Uterus (tissue), 4 donors: ENCODE measurements at places on chromosomes 7 and 10. TPM values are rescaled to one million over a fixed set of nuclear protein-coding genes. Genes with fewer than 3 reads are reported as not detected.

GRCh38 chr10:37711617-37712488 lies 145.6 kb downstream of the ZNF248 start:
- no peak overlapping the region for H3K4me3 ChIP-seq
- H3K27me3 ChIP-seq, result no peaks in the 10 kb centered on the region
- no peak overlapping the region for H3K27ac ChIP-seq
- H3K4me1 ChIP-seq, result no peaks in the 10 kb centered on the region
- no peak for DNase-seq
- H3K36me3 ChIP-seq, result no peaks in the 10 kb centered on the region

GRCh38 chr7:41837916-41838315 lies 135.0 kb upstream of the INHBA start:
- H3K27ac ChIP-seq, result no peak overlapping the region
- no peaks in the 10 kb centered on the region for H3K27me3 ChIP-seq
- no peaks in the 10 kb centered on the region for H3K4me1 ChIP-seq
- no peak for DNase-seq

GRCh38 chr10:119933179-119933578 lies 40.6 kb downstream of the SEC23IP start:
- no peaks in the 10 kb centered on the region for H3K4me1 ChIP-seq
- DNase-seq, result no peak
- H3K27ac ChIP-seq, result no peak overlapping the region
- H3K27me3 ChIP-seq, result no peaks in the 10 kb centered on the region
- H3K36me3 ChIP-seq, result no peaks in the 10 kb centered on the region
- no peak overlapping the region for H3K4me3 ChIP-seq

- peak overlapping the region; percentile 82 for H3K4me3 ChIP-seq
- H3K36me3 ChIP-seq, result no peaks in the 10 kb centered on the region
- H3K4me1 ChIP-seq, result peaks cover 39% of the 10 kb centered on the region
- peak overlapping the region; percentile 89 for H3K27ac ChIP-seq
These were observed 1.3 kb downstream of the ELN start for GRCh38 chr7:74029089-74029785.

GRCh38 chr10:36577126-36577525 lies 548.3 kb upstream of the ANKRD30A start:
- no peaks in the 10 kb centered on the region for H3K4me1 ChIP-seq
- no peak for DNase-seq
- no peak overlapping the region for H3K4me3 ChIP-seq
- no peak overlapping the region for H3K27ac ChIP-seq
- H3K27me3 ChIP-seq, result no peaks in the 10 kb centered on the region

GRCh38 chr7:154684666-154685563 lies 318.0 kb downstream of the PAXIP1 start:
- H3K36me3 ChIP-seq, result no peaks in the 10 kb centered on the region
- H3K4me1 ChIP-seq, result no peaks in the 10 kb centered on the region
- no peak overlapping the region for H3K27ac ChIP-seq

GRCh38 chr7:100446040-100446439 lies 9.7 kb upstream of the PPP1R35 start:
- H3K27me3 ChIP-seq, result no peaks in the 10 kb centered on the region
- DNase-seq, result no peak
- H3K36me3 ChIP-seq, result no peaks in the 10 kb centered on the region
- no peaks in the 10 kb centered on the region for H3K4me1 ChIP-seq

- no peak overlapping the region for H3K4me3 ChIP-seq
- no peak overlapping the region for H3K27ac ChIP-seq
- H3K27me3 ChIP-seq, result no peaks in the 10 kb centered on the region
- DNase-seq, result no peak
- H3K36me3 ChIP-seq, result no peaks in the 10 kb centered on the region
These were observed 71.8 kb downstream of the MTPN start for GRCh38 chr7:135905355-135905754.

- H3K27me3 ChIP-seq, result no peaks in the 10 kb centered on the region
- H3K36me3 ChIP-seq, result no peaks in the 10 kb centered on the region
- peak overlapping the region; percentile 30 for H3K27ac ChIP-seq
These were observed 19.1 kb downstream of the TMEM176B start for GRCh38 chr7:150781103-150781502.

DNA sequence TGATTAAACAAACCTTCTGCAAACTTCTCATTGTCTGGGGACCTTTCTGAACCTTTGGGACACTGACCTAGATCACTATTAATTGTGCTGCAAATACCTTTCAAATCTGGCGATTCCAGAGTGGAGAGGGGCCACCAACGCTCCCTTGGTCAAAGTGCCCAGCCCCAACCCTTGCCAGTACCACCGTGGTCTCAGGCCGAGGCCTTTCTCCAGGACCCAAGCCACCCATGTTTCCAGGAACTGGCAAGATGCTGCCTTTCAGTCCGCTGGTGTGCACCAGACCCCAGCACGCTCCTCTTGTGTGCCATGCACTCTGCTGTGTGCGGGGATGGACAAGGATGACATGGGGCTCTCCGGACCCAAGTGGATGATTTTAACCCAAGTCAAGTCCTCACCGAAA lies 91.1 kb upstream of the MGMT start:
- no peak overlapping the region for H3K27ac ChIP-seq
- H3K36me3 ChIP-seq, result no peaks in the 10 kb centered on the region
- no peaks in the 10 kb centered on the region for H3K4me1 ChIP-seq

- no peak overlapping the region for H3K4me3 ChIP-seq
- H3K27me3 ChIP-seq, result no peaks in the 10 kb centered on the region
These were observed 116.4 kb upstream of the RPA3 start for GRCh38 chr7:7834761-7835160.

DNA sequence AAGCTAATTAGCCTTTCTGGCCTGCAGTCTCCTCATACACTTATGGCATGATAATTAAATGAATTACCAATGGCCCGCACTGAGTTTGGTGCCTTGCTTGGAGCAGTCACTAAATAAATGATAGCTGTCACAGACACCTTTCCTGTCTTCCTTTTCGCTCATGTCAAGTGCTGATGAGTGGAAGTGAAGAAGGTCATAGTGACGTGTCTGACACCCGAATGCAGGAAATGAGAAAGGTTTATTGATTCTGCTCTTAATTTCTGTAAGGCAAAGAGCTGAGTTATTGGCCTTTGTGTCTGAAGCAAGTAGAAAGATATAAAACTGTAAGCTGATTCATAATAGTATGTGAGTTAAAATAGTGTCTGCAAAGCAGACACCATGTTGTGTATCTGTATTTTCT lies 13.2 kb upstream of the ESYT2 start:
- H3K27me3 ChIP-seq, result no peaks in the 10 kb centered on the region
- H3K4me1 ChIP-seq, result no peaks in the 10 kb centered on the region
- H3K4me3 ChIP-seq, result no peak overlapping the region
- no peak for DNase-seq
- no peak overlapping the region for H3K27ac ChIP-seq

DNA sequence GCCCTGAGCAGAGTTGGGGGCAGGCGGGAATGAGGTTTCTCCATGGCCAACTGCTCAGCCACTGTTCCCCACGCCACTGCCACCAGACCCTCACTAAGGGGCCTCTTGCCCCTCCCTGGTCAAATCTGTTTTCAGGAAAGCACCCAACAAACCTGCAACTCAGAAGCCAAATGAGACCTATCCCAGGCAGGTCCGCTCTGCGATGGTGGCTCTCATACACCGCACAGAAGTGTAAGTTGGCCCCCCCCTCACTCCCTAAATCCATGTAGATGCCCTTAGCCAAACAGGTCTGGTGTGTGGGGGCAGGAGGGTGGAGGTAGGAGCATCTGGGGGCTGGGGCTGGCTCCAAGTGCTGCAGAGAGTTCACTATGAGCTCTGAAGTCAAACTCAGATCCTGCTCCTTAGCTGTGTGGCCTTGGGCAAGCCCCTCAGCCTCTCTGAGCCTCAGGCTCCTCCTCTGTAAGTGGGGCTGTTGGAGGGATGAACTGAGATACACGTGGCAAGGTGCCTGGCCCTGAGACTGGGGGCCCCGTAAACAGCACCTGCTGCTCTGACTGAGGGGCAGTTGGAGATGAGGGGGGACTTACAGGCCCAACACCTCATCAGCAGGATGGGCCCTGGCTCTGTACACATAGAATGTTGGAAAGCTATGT lies 1.1 kb downstream of the MMRN2 start:
- no peaks in the 10 kb centered on the region for H3K36me3 ChIP-seq
- H3K27ac ChIP-seq, result peak overlapping the region; percentile 82
- H3K4me1 ChIP-seq, result peaks cover 4% of the 10 kb centered on the region
- peak overlapping the region; percentile 10 for H3K4me3 ChIP-seq
- DNase-seq, result no peak
- no peaks in the 10 kb centered on the region for H3K27me3 ChIP-seq

DNA sequence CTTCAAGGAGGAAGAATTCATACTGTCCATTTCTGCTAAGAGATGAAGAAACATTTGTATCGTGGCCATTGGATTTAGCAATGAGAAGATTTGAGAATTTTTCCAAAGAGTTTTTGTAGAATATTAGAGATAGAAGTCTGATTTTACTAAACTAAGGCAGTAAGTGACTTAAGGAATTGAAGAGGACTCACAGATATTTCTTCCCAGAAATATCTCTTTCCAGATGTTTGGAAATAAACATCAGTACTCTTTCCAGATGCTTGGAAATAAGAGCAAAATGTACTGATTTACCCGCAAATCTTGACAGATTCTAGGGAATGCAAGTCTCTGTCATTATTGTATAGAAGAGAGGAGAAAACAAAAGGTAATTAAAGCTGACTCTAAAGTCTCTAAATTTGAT lies 91.3 kb downstream of the IMMP2L start:
- DNase-seq, result no peak
- H3K27me3 ChIP-seq, result no peaks in the 10 kb centered on the region
- H3K4me1 ChIP-seq, result no peaks in the 10 kb centered on the region
- no peaks in the 10 kb centered on the region for H3K36me3 ChIP-seq
- no peak overlapping the region for H3K27ac ChIP-seq
- no peak overlapping the region for H3K4me3 ChIP-seq

GRCh38 chr7:9023675-9024294 lies 590.4 kb downstream of the NXPH1 start:
- H3K36me3 ChIP-seq, result no peaks in the 10 kb centered on the region
- no peak overlapping the region for H3K27ac ChIP-seq
- no peak for DNase-seq
- no peaks in the 10 kb centered on the region for H3K4me1 ChIP-seq
- no peaks in the 10 kb centered on the region for H3K27me3 ChIP-seq
- no peak overlapping the region for H3K4me3 ChIP-seq

- no peak for DNase-seq
- no peaks in the 10 kb centered on the region for H3K4me1 ChIP-seq
- H3K4me3 ChIP-seq, result no peak overlapping the region
- no peak overlapping the region for H3K27ac ChIP-seq
- no peaks in the 10 kb centered on the region for H3K27me3 ChIP-seq
- no peaks in the 10 kb centered on the region for H3K36me3 ChIP-seq
These were observed 147.7 kb downstream of the UBE2H start for GRCh38 chr7:129804890-129805719.

- H3K27me3 ChIP-seq, result no peaks in the 10 kb centered on the region
- H3K36me3 ChIP-seq, result no peaks in the 10 kb centered on the region
- no peak overlapping the region for H3K27ac ChIP-seq
- peak; percentile 69 for DNase-seq
- H3K4me1 ChIP-seq, result no peaks in the 10 kb centered on the region
These were observed 82.7 kb upstream of the C1GALT1 start for GRCh38 chr7:7099584-7100014.

DNA sequence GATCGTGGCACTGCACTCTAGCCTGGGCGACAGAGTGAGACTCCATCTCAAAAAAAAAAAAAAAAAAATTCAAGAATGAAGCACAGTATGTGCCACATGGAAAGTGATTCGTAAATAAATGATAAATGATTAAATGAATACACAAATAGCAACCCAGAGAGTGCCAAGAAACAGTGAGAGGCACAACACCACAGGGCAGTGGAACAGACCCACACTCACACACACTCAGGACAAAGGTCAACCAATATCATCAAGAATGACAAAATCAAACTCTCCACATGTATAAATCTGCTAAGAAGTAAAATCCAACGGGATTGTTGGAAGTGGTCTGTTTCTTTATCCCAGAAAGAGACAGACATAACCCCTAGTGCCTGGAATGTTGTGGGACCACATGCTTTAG lies 77.4 kb downstream of the HTR7 start:
- no peaks in the 10 kb centered on the region for H3K36me3 ChIP-seq
- no peak overlapping the region for H3K4me3 ChIP-seq
- no peak overlapping the region for H3K27ac ChIP-seq
- H3K27me3 ChIP-seq, result no peaks in the 10 kb centered on the region
- no peak for DNase-seq

- no peaks in the 10 kb centered on the region for H3K36me3 ChIP-seq
- H3K27ac ChIP-seq, result no peak overlapping the region
- no peaks in the 10 kb centered on the region for H3K4me1 ChIP-seq
- no peak overlapping the region for H3K4me3 ChIP-seq
These were observed 7.9 kb downstream of the LAT2 start for GRCh38 chr7:74217455-74218342.

- no peak overlapping the region for H3K4me3 ChIP-seq
- no peaks in the 10 kb centered on the region for H3K4me1 ChIP-seq
- H3K27ac ChIP-seq, result no peak overlapping the region
- no peaks in the 10 kb centered on the region for H3K27me3 ChIP-seq
- no peaks in the 10 kb centered on the region for H3K36me3 ChIP-seq
These were observed 93.1 kb downstream of the BMPER start for GRCh38 chr7:33998476-33998875.

GRCh38 chr7:103989200-103989784 lies at the start of gene RELN:
TSS of gene RELN (minus strand) at chr7:103989658. CDS start at chr7:103989356, 302 bp downstream.
- H3K4me1 ChIP-seq, result no peaks in the 10 kb centered on the region
- no peak within 1 kb of the TSS for H3K27ac ChIP-seq
- H3K4me3 ChIP-seq, result peak within 1 kb of the TSS; percentile 15
- no peaks in the 10 kb centered on the region for H3K27me3 ChIP-seq
- DNase-seq, result no peak

GRCh38 chr10:88097092-88097516 lies 233.7 kb downstream of the PTEN start:
- H3K4me3 ChIP-seq, result no peak overlapping the region
- H3K27me3 ChIP-seq, result no peaks in the 10 kb centered on the region
- no peak overlapping the region for H3K27ac ChIP-seq
- no peak for DNase-seq
- H3K36me3 ChIP-seq, result no peaks in the 10 kb centered on the region
- no peaks in the 10 kb centered on the region for H3K4me1 ChIP-seq

- DNase-seq, result peak; percentile 80
- peaks cover 4% of the 10 kb centered on the region for H3K4me1 ChIP-seq
- no peaks in the 10 kb centered on the region for H3K36me3 ChIP-seq
These were observed at the start of gene HTRA1 for GRCh38 chr10:122461367-122461728. TSS of gene HTRA1 (plus strand) at chr10:122461553. CDS start at chr10:122461653, 100 bp downstream.

GRCh38 chr10:86837663-86838062 lies 81.2 kb downstream of the BMPR1A start:
- H3K27me3 ChIP-seq, result no peaks in the 10 kb centered on the region
- no peak overlapping the region for H3K27ac ChIP-seq
- no peak for DNase-seq
- H3K36me3 ChIP-seq, result no peaks in the 10 kb centered on the region

The SAMD9L gene
- total RNA-seq, result 14.8 TPM

The MET gene
- total RNA-seq, result 34.3 TPM

The MKX gene
- total RNA-seq, result 5.7 TPM

The EN2 gene
- 2.1 TPM for total RNA-seq

The AGBL3 gene
- total RNA-seq, result 9.3 TPM

The CYP3A4 gene
- total RNA-seq, result 0.18 TPM

The MNX1 gene
- total RNA-seq, result not detected

The AMZ1 gene
- total RNA-seq, result 4.6 TPM

The SMC3 gene
- 45.3 TPM for total RNA-seq

The OPN4 gene
- total RNA-seq, result not detected

The CFAP70 gene
- total RNA-seq, result 1.8 TPM
